Activated CD4-positive, alpha-beta T cell treated with anti-CD3 and anti-CD28 coated beads for 24 hours (primary cell): ENCODE measurements at places on chromosomes 1 and 21.

DNA sequence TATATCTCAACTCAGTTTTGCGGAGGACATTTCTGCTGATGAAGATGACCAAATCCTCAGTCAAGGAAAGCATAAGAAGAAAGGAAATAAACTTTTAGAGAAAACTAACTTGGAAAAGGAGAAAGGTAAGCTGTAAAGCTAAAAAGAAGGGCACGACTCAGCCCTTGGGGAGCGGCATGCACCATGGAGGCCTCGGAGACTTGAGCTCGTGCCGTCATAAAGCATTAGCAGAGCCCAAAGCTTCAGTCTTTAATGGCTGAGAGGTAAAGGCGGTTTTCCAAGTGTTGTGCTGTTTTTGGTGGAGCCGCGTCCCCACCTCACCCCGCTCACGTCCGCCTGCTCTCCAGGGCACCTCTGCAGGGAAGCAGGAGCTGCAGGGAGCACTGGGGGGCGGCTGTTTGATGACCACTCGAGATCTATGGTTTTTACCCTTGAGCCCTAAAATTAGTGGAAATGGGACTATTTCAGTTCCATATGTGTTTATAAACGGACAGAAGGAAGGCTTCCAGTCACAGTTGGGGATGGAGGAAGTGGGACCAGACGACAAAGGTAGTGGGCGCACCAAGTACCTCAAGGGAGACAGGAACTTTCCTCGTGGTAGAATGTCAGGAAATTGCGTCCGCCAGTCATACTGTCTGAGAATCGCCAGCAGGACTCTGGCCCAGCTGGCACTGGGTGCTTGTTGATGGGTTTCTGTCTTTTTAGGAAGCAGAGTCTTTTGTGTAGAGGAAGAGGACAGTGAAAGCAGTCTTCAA is 27.6 kb downstream of the RRP1B start:
- DNase-seq, result no peak

- DNase-seq, result no peak
These were observed 1356.6 kb upstream of the ADGRL2 start for GRCh38 chr1:80444171-80444570.

DNA sequence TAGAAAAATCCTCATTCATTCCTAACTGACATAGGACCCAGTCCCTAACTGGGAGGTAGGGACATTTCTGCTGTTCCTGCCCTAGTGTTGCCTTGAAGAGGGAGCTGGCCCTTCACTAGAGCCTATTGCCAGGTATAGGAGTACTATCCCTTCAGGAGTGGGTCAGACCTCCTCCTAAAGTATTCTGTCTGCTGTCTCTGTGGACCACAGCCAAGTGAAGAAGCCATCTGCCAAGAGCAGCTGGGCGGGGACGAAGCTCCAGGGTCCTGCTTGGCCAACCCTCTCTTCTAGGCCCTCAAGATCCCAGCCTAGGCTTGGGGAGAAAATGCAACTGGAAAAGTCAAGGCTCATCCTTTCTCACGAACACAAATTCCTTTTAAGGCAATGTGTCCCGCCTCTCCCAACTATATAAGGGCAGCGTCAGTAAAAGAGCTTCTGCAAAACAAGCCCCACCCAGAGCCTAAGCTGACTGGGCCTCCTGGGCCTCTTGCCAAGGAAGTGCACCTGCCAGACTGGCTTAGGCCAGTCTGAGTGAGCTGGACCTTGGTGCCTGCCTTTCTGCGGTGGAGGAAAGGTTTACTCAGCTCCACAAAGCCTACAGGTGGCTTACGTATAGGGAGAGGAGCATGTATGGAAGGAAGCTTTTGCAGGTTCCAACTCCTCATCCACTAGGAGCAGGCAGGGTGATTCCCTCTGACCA is 638 bp upstream of the TUFT1 start:
- DNase-seq, result no peak

DNA sequence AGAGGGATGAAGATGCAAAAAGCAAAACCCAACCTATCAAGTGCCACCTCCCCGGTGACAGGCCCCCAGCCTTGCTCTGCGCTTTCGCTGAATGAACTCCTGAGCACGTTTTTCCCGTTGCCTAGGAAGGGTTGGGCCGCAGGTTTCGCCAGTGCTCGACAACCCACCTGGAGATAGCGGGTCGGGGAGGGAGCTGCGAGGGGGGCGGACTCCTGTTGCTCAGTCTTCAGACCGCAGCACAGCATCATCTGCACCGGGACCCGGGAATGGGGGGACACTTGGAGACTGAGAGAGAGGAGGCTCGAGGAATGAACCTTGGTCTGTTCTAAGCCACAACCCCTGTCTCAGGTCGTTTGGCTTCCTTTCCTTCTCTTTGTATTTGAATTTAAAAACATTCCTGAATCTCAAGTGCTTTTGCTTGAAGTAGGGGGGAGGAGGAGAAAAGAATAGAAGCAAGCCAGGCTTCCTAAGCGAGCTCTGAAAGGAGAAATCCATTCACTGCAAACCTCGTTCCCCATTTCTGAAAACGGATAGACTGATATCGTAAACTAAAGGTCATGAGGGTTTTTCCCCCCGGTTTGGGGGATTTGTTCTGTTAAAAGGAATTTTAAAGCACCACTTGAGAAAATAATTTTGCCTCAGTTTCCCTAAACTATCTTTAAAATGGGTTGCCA is 1.2 kb downstream of the AK5 start:
- DNase-seq, result no peak

- no peak for DNase-seq
These were observed 412.5 kb downstream of the PTPRU start for GRCh38 chr1:29648798-29649188.

DNA sequence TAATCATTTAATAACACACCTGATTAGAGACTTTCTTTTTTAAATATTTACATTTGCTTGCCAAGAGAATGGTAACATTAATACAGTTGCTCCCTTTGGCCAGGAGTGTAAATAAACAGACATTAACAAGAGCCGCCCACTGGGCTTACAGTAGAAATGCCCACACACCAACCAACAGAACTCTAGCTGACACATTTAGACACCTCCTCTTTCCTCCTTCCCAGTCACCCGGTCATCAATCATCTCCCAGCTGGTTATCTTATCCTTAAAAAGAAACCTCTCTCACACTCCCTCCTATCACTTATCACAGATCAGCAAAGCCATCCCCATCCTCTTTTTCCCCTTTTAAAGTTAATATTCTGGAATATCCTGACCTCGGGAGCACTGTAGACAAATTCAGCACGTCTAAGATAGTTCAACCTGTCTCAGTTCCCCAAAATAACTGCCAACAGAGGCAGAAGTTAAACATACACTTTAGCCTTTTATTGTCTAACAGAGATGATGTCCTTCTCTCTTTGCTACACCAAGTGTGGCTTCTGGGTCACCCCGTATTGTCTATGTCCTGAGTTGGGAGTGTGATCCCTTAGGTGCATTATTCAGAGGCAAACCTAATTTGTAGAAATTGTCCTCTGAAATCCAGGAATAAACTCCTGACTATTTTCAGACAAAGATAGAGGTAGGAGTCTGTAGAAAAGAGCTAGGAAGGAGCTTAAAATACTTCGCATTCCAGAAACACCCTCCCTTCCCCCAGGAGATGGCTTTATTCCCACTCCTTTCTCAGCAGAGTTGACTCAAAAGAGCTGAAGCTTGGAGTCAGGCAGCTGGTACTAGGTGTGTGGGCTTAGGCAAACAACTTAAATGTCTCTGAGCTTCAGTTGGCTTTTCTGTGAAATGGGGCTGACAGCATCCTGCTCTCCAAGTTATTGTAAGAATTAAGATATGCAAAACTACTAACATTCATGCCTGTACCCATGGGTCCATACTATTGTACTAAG is 8.8 kb downstream of the MYCL start:
- no peak for DNase-seq

GRCh38 chr1:178262120-178262500 is 168.2 kb downstream of the RASAL2 start:
- no peak for DNase-seq

DNA sequence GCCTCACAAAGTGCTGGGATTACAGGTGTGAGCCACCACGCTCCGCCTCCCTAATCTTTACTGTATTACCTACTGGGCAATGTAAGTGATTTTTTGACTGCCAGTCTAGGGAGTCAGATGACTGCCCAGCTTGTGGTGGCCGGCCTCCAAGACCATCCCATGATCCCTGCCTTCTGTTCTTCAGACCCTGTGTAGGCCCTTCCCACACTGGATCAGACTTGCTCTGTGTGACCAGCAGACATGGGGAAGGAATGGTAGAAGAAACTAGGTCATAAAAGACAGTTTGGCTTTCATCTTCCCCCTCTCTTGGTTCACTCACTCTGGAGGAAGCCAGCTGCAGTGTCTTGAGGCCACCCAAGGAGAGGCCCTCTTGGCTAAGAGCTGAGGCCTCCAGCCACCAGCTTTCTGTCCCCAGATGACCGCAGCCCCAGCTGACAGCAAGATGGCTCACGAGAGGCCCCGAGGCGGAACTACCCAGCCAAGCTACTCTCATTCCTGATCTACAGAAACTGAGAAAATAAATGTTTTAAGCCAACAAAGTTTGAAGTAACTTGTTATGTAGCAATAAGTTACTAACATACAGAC is 14.5 kb upstream of the CBR3 start:
- no peak for DNase-seq

GRCh38 chr21:17636711-17637110 is 24.0 kb upstream of the BTG3 start:
- DNase-seq, result no peak

DNA sequence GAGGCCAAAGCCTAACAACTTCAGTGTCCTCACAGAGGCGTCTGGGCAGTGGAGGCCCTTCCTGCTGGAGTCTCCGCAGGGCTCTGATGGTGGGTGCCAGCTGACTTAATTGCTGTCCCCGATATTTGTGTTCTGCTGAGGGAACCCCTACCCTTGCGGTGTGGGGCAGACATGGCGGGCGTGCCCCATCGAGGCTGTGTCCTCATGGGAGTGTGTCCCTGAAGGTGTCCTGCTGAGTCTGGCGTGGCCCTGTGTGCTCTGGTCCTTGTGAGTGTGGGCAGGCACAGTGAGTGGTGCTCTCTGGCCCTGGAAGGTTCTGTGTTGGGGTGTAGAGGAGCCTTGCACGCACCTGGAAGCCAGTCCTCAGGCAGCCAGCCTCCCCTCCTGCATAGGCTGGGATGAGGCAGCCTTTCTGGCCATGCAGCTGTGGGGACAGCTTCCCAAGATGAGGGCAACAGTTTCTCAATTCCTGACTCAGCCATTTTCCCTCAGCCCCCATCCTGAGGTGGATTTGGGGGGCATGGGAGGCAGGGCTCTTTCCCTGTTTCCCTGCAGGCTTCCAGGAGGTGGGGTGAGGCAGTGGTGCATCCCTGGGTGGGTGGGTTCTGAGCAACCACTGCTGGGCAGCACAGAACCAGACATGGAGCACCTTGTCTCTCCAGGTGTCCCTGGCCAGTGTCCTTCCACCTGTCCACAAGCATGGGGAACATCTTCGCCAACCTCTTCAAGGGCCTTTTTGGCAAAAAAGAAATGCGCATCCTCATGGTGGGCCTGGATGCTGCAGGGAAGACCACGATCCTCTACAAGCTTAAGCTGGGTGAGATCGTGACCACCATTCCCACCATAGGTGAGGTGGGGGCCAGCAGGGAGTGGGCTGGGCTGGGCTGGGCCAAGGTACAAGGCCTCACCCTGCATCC is 6.5 kb downstream of the C1orf35 start:
- DNase-seq, result no peak

DNA sequence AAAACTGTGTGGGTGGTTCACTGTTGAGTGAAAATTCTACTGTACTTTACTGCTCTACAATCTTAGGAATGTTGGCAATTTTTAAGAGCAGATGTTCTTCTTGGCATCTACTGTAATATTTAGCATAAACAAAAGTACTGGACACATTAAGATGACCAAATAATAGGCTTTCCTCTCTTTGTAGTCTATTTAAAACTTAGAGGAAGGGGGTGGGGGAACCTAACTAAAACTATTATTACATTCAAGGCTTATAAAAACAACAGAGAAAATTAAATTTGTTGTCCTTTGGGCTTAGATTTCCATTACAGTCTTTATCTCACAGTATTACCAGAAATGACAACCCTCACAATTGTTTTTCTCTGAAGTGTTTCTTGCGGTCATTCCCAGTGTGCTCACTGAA is 181.2 kb downstream of the PLPPR4 start:
- no peak for DNase-seq

DNA sequence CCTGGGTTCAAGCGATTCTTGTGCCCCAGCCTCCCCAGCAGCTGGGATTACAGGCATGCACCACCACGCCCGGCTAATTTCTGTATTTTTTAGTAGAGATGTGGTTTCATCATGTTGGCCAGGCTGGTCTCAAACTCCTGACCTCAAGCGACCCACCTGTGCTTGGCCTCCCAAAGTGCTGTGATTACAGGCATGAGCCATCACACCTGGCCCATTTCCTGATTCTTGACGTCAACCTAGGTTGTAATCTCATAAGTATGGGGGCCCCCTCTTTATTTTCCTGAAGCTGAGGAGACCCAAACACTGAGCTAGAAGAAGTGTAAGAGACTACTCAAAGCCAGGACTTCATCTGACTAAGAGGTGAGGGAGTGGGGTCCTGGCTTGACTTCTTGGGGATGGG is 21.8 kb downstream of the SLC9A1 start:
- no peak for DNase-seq

- DNase-seq, result no peak
These were observed 36.4 kb downstream of the DDAH1 start for GRCh38 chr1:85428471-85429089.

- DNase-seq, result no peak
These were observed 71.0 kb upstream of the CD55 start for GRCh38 chr1:207250431-207250830.

- no peak for DNase-seq
These were observed 70.2 kb downstream of the TOR3A start for GRCh38 chr1:179151908-179152682.

DNA sequence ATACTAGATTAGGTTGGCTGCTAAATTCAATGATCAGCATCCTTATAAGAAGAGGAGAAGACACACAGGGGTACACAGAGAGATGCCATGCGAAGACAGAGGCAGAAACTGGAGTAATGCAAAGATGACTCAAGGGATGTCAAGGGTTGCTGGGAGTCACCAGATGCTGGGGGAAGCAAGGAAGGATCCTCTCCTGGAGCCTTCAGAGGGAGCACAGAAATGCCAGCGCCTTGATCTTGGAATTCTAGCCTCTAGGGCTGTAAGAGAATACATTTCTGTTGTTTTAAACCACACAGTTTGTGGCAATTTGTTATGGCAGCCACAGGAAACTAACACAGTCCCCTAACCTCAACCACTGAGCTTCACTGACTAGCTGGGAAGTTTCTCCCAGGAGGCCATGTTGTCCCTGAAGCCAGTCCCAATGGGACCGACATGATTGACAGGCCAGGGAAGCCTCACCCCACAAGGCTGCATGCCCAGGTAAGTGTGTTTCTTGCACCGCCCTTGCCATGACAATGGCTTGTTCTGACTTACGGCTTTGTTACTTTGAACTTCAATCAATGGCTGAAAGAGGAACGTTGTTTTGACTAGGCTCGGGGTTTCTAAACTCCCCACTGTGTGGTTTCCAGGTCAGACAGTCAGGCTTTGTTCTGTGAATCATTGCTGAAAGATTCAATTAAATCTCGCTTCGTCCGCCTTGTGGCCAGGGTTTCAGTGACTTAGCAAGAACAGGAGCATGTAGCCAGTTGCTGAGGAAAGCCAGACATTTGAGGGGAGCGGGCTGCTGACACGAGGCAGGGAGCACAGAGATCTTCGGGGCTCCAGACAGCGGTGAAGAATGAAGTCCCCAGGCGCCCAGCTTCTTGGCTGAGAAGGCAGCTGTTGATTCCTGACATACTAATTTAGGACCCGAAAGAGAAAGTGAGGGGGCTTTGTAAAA is 62.3 kb downstream of the RUNX1 start:
- DNase-seq, result peak; percentile 55
